ENCODE measurements at places on chromosomes 4 and X. TPM values are rescaled to one million over a fixed set of nuclear protein-coding genes. Genes with fewer than 3 reads are reported as not detected.

DNA sequence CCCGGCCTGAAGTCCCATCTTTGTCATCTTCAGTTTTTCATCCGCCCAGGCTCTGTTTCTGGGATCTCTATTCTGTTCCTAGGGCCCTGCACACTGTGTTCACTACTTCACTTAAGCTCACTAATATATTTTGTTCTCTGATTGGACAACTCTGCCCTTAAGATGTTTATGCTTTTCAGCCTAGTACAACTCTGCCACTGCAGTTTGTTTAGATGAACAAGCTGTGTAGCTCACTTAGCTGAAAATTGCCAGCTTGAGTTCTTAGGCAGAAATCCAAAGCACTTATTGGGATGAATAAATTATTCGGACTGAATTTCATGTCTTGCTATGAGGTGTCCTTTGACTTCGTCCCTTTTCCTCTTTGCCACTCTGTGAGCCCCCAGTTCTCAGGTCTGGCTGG is 60.8 kb downstream of the NYX start:
- no peak for DNase-seq

GRCh38 chr4:53780736-53781400 is 189.6 kb upstream of the LNX1 start:
- no peak for DNase-seq

ZDHHC15 gene
- total RNA-seq = 3.1 TPM

GRCh38 chr4:162871990-162872389 is 294.7 kb downstream of the NAF1 start:
- no peak for DNase-seq

GRCh38 chrX:140440876-140441275 is 64.0 kb downstream of the SOX3 start:
- no peak for DNase-seq

GRCh38 chr4:111393781-111394180 is 751.5 kb upstream of the FAM241A start:
- DNase-seq = no peak

- no peak for DNase-seq
These were observed 2028.3 kb downstream of the PCDH7 start for GRCh38 chr4:32748498-32748897.

SYN1 gene
- 11.1 TPM for total RNA-seq

HMGN5 gene
- total RNA-seq = 1.3 TPM

GRCh38 chr4:74097631-74098426 is 1.2 kb downstream of the CXCL2 start:
- DNase-seq = no peak

ETDA gene
- not detected for total RNA-seq

KIT gene
- total RNA-seq = 1.5 TPM

DNA sequence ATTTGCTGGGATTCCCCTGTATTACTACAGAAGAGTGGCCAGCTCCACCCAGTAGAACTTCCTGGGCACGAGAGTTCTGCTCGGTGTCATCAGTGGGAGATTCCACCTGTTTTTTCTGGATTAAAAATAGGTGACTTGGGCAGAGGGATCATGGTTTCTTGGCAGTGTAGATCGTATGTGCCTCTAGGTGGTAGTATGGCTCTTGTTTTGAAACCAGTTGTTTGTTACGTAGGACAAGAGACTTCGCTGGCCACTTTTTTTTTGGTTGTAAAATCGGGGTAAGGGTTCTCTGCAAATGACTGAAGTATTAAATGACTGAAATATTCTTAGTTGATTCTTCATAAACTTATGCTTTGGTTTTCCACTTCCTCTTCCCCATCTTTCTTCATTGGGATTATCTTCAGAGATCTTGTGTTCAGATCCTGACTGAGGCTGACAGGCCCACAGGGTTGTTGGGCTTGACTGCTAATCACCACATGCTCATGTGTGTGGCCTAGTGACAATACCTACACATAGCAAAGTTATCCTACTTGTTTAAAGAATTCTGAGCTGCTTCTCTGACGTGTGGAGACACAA is 43.8 kb upstream of the WDR1 start:
- DNase-seq = no peak
